Body of pancreas (tissue), 4 donors: ENCODE measurements at places on chromosomes 1 and 21. TPM values are rescaled to one million over a fixed set of nuclear protein-coding genes. Genes with fewer than 3 reads are reported as not detected.

KRTAP21-2 gene
- total RNA-seq = not detected

SERPINC1 gene
- total RNA-seq = not detected

DDR2 gene
- total RNA-seq = 7.8 TPM

TNFSF18 gene
- not detected for total RNA-seq

ETV3L gene
- not detected for total RNA-seq

TCEA3 gene
- total RNA-seq = 140 TPM

CFAP107 gene
- total RNA-seq = not detected

PI4KB gene
- total RNA-seq = 39.6 TPM

IGSF9 gene
- total RNA-seq = 2.3 TPM

TNFRSF4 gene
- total RNA-seq = 0.99 TPM

CFHR2 gene
- total RNA-seq = not detected

PROK1 gene
- 4.9 TPM for total RNA-seq

RHOU gene
- total RNA-seq = 9.3 TPM

FCRL1 gene
- total RNA-seq = not detected

NBPF10 gene
- 0.33 TPM for total RNA-seq

SLC30A7 gene
- 10.5 TPM for total RNA-seq

PADI3 gene
- total RNA-seq = not detected

GBP7 gene
- total RNA-seq = not detected

PLA2G2C gene
- not detected for total RNA-seq

NBPF6 gene
- total RNA-seq = not detected

ASCL5 gene
- total RNA-seq = 1.0 TPM

ACTL8 gene
- total RNA-seq = not detected

FCRL6 gene
- total RNA-seq = 6.3 TPM

VWA5B1 gene
- not detected for total RNA-seq

LCE3D gene
- total RNA-seq = not detected

UBIAD1 gene
- total RNA-seq = 12.7 TPM

OPN3 gene
- total RNA-seq = 2.3 TPM

SPRR3 gene
- not detected for total RNA-seq
